ENCODE measurements at places on chromosomes 1 and 21. TPM values are rescaled to one million over a fixed set of nuclear protein-coding genes. Genes with fewer than 3 reads are reported as not detected.

- DNase-seq: no peak
- no peaks in the 10 kb centered on the region for H3K4me1 ChIP-seq
- H3K4me3 ChIP-seq: no peak overlapping the region
Measured at GRCh38 chr1:38464071-38464661, 395.4 kb downstream of the RRAGC start.

- H3K27ac ChIP-seq: no peak overlapping the region
- DNase-seq: no peak
- no peaks in the 10 kb centered on the region for H3K27me3 ChIP-seq
- no peaks in the 10 kb centered on the region for H3K4me1 ChIP-seq
- no peaks in the 10 kb centered on the region for H3K36me3 ChIP-seq
Measured at GRCh38 chr1:187680823-187681222, 852.1 kb downstream of the PLA2G4A start.

GRCh38 chr1:206933333-206933945 is 11.7 kb upstream of the FCMR start:
- no peaks in the 10 kb centered on the region for H3K27me3 ChIP-seq
- DNase-seq: peak; percentile 69
- H3K36me3 ChIP-seq: no peaks in the 10 kb centered on the region
- H3K27ac ChIP-seq: no peak overlapping the region
- no peak overlapping the region for H3K4me3 ChIP-seq
- H3K4me1 ChIP-seq: peaks cover 21% of the 10 kb centered on the region

GRCh38 chr1:97901017-97901658 is 19.7 kb downstream of the DPYD start:
- H3K27ac ChIP-seq: no peak overlapping the region
- no peaks in the 10 kb centered on the region for H3K27me3 ChIP-seq
- no peak for DNase-seq
- no peaks in the 10 kb centered on the region for H3K36me3 ChIP-seq

DNA sequence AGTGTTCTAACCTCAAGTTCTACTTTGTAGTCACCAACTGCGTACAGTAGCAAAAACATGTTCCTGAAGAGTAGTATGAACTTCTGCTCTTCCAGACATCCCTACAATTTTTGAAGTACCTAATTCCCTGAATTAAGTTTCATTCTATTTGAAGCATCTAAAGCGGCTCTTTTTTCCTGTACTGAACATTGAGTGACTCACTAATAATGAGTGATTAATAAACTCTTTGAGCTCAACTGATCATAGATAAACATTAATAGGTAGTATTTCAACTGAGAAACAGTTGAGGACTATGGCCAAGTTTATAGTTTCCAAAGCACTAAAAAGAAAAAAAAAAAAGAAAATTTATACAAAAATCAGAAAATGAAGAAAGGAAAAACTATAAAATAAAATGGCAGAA is 683.1 kb downstream of the LTN1 start:
- no peaks in the 10 kb centered on the region for H3K4me1 ChIP-seq
- no peak for DNase-seq
- H3K36me3 ChIP-seq: no peaks in the 10 kb centered on the region
- no peak overlapping the region for H3K4me3 ChIP-seq
- H3K27me3 ChIP-seq: no peaks in the 10 kb centered on the region
- no peak overlapping the region for H3K27ac ChIP-seq

DNA sequence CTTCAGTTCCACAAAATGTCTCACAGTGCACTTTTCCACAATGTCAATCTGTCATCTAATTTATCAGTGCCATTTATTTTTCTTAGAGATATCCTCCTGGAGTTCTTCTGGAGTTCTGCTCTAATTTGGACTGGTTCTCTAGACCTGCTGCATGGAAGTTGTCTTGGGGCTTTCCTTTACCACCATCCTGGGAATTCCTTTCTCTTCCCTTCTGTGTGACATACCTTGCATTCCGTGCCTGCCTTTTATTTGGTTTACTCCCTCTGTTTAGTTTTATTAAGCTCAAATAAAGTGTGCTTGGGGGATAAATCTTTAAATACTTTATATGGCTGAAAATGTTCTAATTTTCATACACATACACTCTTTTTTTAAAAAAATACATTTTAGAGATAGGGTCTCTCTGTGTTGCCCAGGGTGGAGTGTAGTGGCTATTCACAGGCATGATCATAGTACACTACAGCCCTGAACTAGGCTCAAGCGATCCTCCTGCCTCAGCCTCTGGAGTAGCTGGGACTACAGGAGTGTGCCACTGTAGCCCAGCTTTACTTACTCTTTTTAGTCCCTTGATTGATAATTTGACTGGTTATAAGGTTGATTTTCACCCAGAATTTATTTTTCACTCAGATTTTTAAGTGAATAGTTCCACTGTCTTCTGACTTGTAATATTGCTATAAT is 14.4 kb downstream of the MTF2 start:
- no peak for DNase-seq
- H3K36me3 ChIP-seq: no peaks in the 10 kb centered on the region
- H3K4me1 ChIP-seq: peaks cover 21% of the 10 kb centered on the region
- no peaks in the 10 kb centered on the region for H3K27me3 ChIP-seq
- no peak overlapping the region for H3K27ac ChIP-seq

DNA sequence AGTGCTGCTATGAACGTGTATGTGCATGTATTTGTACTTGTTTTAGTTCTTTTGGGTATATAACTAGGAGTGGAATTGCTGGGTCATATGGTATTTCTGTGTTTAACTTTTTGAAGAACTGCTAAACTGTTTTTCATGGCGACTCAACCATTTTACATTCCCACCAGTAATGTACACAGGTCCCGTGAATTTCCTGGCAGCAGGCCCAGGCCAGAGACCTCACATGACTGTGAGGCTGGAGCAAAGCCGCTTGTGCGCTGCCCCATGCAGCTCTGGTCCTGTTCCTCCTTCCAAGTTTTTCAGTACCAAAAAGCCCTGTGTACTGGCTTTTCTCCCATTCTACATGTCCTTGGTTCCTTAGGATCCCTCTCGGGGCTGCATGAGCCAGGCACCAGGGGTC is 29.6 kb downstream of the ACOT11 start:
- no peak for DNase-seq
- H3K27ac ChIP-seq: no peak overlapping the region
- H3K27me3 ChIP-seq: no peaks in the 10 kb centered on the region
- H3K36me3 ChIP-seq: no peaks in the 10 kb centered on the region

GRCh38 chr1:197868751-197869489 is 33.5 kb upstream of the C1orf53 start:
- H3K4me3 ChIP-seq: no peak overlapping the region
- H3K27ac ChIP-seq: no peak overlapping the region
- peak; percentile 18 for DNase-seq

- no peak for DNase-seq
- no peak overlapping the region for H3K4me3 ChIP-seq
- H3K27me3 ChIP-seq: no peaks in the 10 kb centered on the region
- H3K36me3 ChIP-seq: no peaks in the 10 kb centered on the region
- H3K27ac ChIP-seq: no peak overlapping the region
- H3K4me1 ChIP-seq: no peaks in the 10 kb centered on the region
Measured at GRCh38 chr1:66506991-66507390, 27.0 kb upstream of the SGIP1 start.

GRCh38 chr1:56481140-56481694 is 98.1 kb downstream of the PLPP3 start:
- DNase-seq: no peak
- H3K4me3 ChIP-seq: no peak overlapping the region
- no peaks in the 10 kb centered on the region for H3K4me1 ChIP-seq
- no peaks in the 10 kb centered on the region for H3K36me3 ChIP-seq

DNA sequence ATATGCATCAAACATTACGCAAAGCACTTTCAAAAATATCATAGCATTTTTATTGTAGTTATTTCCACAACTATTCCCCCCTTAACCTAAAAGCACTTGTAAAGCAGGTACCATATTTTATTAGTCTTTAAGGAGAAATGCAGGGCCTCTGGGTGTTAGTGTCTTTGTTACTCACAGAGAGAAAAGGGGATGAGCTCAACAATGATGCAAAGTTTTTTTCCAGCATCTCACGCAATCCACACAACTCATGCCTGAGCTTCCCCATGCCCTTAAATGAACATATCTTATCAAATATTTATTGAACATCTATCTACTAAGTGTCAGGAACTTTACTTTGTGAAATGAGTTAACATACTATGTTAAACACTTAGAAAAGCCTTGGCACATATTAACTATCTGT is 50.6 kb downstream of the BEND5 start:
- H3K27me3 ChIP-seq: no peaks in the 10 kb centered on the region
- H3K4me1 ChIP-seq: no peaks in the 10 kb centered on the region
- no peak overlapping the region for H3K4me3 ChIP-seq
- H3K36me3 ChIP-seq: peaks cover 4% of the 10 kb centered on the region
- H3K27ac ChIP-seq: no peak overlapping the region
- no peak for DNase-seq

DNA sequence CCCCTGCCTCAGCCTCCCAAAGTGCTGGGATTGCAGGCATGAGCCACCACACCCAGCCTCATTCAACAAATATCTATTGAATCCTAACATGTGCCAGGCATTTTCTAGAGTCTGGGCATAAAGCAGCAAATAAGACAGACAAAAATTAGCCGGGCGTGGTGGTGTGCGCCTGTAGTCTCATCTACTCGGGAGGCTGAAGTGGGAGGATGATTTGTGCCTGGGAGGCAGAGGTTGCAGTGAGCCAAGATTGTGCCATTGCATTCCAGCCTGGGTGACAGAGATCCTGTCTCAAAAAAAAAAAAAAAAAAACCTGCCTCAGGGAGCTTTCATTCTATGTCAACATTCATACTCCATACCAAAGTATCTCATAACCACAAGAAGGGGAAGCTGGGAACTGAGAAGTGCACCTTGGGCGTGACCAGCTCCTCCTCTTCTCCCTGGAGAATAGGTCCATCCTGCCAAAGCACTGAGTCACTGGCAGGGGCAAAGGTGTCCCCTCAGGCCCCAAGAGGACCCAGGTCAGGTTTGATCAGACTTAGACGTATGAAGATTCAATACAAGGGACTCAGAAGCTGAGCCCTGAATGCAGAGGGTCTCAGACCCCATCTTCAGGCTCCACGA is 36.8 kb upstream of the PPP1R15B start:
- peaks cover 18% of the 10 kb centered on the region for H3K4me1 ChIP-seq
- H3K4me3 ChIP-seq: no peak overlapping the region
- no peaks in the 10 kb centered on the region for H3K27me3 ChIP-seq
- peaks cover 74% of the 10 kb centered on the region for H3K36me3 ChIP-seq
- DNase-seq: no peak
- no peak overlapping the region for H3K27ac ChIP-seq

GRCh38 chr1:41633764-41634163 is 149.3 kb upstream of the EDN2 start:
- H3K36me3 ChIP-seq: no peaks in the 10 kb centered on the region
- no peaks in the 10 kb centered on the region for H3K27me3 ChIP-seq
- no peak overlapping the region for H3K27ac ChIP-seq
- no peak overlapping the region for H3K4me3 ChIP-seq
- H3K4me1 ChIP-seq: no peaks in the 10 kb centered on the region

- H3K36me3 ChIP-seq: no peaks in the 10 kb centered on the region
- H3K27ac ChIP-seq: no peak overlapping the region
- no peak for DNase-seq
- H3K4me1 ChIP-seq: no peaks in the 10 kb centered on the region
- H3K27me3 ChIP-seq: no peaks in the 10 kb centered on the region
Measured at GRCh38 chr1:219548386-219548785, 64.5 kb downstream of the ZC3H11B start.

DNA sequence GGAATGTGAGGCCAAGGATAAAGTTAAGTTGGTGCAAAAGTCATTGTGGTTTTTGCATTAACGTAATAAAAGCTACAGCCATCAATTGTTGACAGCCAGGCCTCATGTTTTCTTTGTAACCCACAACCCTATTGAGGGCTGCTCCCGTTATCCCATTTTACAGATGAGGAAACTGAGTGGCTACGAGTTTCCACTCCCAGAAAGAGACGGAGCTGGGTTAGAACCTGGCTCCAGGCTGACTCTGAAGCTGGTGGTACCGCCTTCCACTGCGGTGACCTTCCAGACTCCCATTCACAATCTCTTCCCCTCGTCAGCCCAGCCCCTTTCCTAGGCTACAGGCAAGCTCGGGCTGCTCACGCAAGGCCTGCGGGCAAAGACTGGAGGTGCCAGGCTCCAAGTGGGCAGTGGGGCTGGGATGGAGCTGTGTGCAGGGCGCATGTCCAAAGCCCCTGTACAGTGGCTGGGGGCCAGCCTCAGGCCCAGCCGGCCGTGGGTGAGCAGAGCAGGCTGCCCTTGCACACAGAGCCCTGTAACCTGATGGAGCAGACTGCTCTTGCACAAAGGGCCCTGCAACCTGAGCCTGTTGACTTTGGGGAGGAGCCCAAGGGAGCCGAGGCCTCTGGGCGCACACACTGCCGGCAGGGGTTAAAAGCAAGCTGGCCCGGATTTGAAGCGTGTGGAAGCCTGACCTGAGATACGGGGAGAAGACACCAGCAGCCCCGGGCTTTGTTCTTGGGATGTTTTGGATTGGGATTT is 97.4 kb upstream of the TMPRSS2 start:
- H3K27me3 ChIP-seq: no peaks in the 10 kb centered on the region
- no peak for DNase-seq
- no peak overlapping the region for H3K27ac ChIP-seq
- H3K4me1 ChIP-seq: no peaks in the 10 kb centered on the region

The TNFSF4 gene
- 1.7 TPM for total RNA-seq

The TOR1AIP2 gene
- total RNA-seq: 64.9 TPM

The HLX gene
- total RNA-seq: 11.0 TPM

The DNAI4 gene
- 2.9 TPM for total RNA-seq

The EFNA3 gene
- 0.42 TPM for total RNA-seq

The CCDC185 gene
- total RNA-seq: not detected

The LRRC53 gene
- total RNA-seq: not detected

The SOAT1 gene
- total RNA-seq: 41.1 TPM

Measured in naive thymus-derived CD4-positive, alpha-beta T cell (primary cell).